Activated T-helper 1 cell treated with anti-CD3 and anti-CD28 coated beads, Interleukin-12 subunit alpha, Interleukin-12 subunit beta, Interleukin-2, Interleukin-4 antibody, amounts not matched to agents 30 ng/mL and 10 ng/mL and 1 ng/mL, durations not matched to agents 14 hours and 24 hours and 36 hours (primary cell): ENCODE measurements at places on chromosomes 12 and 14.

DNA sequence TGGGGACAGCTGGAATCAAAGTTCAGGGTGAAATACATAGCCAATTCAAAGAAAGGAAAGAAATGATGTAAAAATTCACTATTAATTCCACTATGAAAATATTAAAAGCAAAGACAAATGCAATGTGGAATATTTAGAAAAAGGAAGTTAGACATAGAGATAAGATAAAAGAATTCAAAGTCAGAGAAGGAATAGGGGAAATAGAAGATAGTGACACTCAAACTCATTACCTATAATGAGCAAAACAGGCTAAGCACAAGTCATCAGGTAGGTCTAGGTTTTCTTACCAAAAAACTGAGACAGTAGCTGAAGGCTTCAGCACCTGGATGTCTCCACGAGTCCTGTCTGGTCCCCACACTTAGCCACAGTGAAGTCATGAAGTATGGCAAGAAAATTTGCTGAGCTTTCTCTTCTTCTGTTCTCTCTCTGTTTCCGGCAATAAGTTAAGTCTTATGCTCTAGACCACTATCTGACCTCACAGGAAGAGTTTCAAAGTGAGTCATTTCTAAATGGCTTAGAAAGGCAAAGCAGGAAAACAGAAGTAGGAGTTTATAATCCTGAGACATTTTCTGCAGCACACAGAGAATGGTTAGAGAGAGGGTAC, at the start of gene C3AR1:
C3AR1 (minus strand) TSS at position 369 of the 604 bp plus-strand sequence. CDS start 6,174 bp downstream, outside the sequence.
- DNase-seq: peak; percentile 43

DNA sequence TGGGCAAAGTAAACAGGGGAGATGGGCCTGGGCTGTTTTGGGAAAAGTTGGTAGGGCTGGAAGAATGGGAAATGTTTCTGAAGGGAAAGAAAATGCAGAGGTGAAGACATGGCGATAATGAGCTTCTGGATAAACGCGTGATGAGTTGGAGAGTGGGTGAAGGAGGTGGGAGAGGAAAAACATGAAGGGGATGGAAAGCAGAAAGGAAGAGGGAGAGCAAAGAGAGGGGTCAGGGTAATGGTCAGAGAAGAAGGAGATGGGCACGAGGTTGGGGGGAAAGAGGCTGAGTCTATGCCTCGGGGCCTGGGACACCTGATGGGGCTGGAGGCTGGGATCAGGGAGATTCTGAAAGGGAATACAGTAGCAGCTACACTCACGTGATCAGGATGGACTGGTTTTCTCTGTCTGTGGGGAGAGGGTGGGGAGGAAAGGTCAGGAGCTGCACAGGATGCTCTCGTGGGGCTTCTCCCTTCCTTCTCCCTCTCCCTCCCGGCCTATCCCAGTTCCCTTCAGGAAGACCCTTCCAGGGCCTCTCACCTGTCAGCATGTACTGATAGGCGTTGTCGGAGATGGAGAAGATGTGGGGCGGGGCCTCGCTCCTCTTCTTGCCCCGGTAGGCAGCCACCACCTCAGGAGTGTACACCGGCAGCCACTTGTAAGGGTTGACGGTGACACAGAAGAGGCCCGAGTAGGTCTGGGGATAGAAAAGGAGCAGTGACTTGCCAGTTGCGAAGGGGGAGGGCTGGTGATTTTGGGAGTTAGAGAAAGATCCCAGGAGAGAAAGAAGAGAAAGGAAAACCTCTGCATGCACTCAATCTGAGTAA, 3.1 kb downstream of the MYH7 start:
- DNase-seq: no peak

DNA sequence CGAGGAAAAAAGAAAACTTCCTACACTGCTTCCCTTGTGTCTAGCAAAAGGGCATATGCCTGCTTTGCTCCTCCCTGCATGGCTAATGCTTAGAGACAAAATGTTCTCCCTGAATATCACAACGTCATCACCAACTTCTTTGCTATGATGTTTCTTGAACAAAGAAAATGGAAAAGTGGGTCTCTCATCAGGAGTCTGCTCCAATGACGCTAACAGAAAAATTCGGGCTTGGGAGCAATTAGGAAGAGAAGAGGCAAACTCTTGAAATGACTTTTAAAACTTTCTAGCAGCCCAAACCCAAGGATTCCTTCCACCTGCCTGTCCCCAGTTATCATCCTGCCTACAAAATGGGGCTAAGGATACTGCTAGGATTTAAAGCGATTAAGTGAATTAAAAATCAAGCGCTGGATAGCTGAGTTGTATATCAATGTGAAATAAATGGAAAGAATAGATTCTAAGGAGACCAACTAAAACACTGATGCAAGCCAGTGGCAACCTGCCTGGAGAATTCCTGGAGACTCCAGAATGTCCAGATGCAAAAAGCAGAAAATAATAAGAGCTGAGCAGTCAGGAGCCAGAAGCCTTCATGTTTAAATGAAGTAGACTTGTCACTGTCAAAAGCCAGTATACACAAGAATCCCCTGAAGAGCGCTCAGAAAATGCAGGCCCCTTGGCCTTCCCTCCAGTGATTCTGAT, 183.8 kb downstream of the DPF3 start:
- no peak for DNase-seq

- DNase-seq: no peak
Observed at GRCh38 chr14:74261288-74261687, 22.0 kb downstream of the VSX2 start.

DNA sequence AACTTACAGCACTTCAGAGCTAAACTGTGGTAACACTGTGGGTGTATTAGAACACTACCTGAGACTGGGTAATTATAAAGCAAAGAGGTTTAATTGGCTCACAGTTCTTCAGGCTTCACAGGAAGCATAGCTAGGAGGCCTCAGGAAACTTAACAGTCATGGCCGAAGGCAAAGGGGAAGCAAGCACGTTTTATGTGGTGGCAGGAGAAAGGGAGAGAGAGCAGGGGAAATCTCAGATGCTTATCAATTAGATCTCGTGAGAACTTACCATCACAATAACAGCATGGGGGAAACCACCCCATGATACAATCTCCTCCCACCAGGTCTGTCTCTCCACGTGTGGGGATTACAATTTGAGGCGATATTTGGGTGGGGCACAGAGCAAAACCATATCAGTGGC, 512.6 kb downstream of the RERGL start:
- no peak for DNase-seq

- no peak for DNase-seq
Observed at GRCh38 chr12:107669946-107670345, 15.7 kb upstream of the PWP1 start.

- DNase-seq: no peak
Observed at GRCh38 chr14:23051141-23052057, 5.9 kb downstream of the CDH24 start.

- DNase-seq: no peak
Observed at GRCh38 chr14:101411151-101411550, 150.1 kb upstream of the DIO3 start.

- no peak for DNase-seq
Observed at GRCh38 chr12:118925826-118926225, 55.5 kb upstream of the SRRM4 start.

- no peak for DNase-seq
Observed at GRCh38 chr12:29159661-29160060, 10.6 kb downstream of the FAR2 start.

DNA sequence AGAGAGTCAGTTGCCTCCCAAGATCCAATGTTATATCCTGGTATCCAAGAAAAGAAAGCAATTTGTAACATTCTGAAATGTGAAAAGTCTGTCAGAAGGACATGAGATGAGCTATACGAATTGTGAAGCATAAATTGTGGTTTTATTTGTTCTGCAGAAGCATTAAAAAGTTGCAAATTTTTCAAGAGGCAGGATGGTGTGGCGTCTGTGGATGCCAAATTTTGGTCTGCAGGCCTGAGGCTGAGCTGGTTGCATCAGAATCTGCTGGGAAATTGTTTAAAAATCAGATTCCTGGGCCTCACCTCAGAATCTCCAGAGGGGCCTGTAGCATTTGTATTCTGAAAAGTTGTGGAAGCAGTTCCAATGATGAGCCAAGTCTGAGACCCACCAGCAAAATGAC, 284.7 kb downstream of the NUAK1 start:
- no peak for DNase-seq

- DNase-seq: no peak
Observed at GRCh38 chr12:100995771-100996170, 201.2 kb downstream of the ANO4 start.

- no peak for DNase-seq
Observed at GRCh38 chr12:29346769-29347421, 34.1 kb downstream of the ERGIC2 start.

DNA sequence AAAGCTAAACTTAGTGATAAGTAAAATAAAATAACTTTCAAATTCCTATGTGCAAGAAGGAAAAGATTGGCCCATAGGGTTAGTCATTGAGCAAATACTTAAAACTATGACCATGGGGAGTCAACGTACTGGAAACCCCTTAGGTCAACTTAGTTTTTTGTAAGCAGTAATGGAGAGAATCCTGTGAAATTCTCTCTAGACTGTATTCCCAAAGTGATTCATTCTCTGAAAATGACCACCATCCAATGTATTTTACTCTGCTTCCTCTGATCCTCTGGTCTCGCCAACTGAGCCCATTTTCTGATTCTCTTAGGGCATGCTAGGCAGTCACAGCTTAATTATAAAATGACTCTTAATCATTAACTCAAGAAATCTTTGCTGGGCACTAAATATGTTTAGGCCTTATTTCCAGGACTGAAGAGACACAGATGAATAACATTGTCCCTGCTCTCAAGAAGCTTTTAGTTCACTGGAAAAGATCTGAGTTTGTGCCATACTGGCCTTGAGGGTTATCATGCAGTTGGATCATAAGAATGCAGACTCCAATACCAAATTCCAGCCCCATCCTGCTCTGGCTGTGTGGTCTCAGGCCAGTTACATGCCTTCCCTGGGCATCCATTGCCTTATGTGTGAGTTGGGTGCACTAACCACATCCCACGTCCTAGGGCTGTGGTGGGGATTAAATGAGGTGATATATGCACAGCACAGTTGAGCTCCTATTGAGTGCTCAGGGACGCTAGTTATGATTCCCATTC, 732.4 kb downstream of the AACS start:
- DNase-seq: no peak

DNA sequence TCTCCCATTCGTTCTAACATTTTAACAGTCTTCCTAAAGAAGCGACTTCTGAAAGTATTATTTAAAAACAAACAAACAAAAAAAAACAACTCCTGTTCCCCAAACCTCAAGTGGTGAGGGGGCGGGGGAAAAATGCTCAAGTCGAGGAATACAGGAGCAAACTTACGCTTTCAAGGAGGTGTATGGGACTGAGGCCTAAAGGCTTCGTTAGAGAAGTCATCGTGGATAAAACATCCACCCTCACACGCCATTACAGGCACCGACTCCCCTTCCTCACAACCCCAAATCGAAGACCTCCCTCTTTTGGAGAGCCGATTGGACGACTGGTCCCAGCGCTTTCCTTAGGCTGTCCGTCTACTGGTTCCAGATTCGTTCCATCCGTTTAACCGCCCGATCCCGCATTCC, 693 bp downstream of the CBX5 start:
- no peak for DNase-seq

GRCh38 chr12:109244073-109244472, 65.0 kb downstream of the FOXN4 start:
- DNase-seq: no peak

GRCh38 chr12:44227616-44228015, 391.7 kb downstream of the TMEM117 start:
- no peak for DNase-seq

- DNase-seq: no peak
Observed at GRCh38 chr12:105823810-105824209, 314.9 kb downstream of the NUAK1 start.

DNA sequence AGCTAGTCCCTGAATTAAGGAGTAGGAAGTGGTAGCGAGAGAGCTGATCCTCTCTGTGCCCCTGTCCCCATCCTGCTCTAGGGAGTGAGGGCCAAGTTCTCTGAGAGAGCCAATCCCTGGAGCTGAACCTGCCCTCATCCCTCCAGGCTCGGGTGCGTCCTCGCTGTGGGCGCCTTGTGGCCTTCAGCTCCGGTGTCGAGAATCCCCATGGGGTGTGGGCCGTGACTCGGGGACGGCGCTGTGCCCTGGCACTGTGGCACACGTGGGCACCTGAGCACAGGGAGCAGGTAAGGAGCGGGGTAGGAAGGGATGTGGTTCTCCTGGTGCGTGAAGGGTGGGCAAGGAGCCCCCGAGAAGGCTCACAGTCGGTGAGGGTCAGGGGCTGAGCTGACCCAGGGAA, 1.9 kb upstream of the GNB3 start:
- no peak for DNase-seq

GRCh38 chr14:19800282-19801117, 3.1 kb upstream of the OR4N2 start:
- no peak for DNase-seq

- no peak for DNase-seq
Observed at GRCh38 chr12:117188961-117189724, 1.1 kb downstream of the FBXO21 start.

DNA sequence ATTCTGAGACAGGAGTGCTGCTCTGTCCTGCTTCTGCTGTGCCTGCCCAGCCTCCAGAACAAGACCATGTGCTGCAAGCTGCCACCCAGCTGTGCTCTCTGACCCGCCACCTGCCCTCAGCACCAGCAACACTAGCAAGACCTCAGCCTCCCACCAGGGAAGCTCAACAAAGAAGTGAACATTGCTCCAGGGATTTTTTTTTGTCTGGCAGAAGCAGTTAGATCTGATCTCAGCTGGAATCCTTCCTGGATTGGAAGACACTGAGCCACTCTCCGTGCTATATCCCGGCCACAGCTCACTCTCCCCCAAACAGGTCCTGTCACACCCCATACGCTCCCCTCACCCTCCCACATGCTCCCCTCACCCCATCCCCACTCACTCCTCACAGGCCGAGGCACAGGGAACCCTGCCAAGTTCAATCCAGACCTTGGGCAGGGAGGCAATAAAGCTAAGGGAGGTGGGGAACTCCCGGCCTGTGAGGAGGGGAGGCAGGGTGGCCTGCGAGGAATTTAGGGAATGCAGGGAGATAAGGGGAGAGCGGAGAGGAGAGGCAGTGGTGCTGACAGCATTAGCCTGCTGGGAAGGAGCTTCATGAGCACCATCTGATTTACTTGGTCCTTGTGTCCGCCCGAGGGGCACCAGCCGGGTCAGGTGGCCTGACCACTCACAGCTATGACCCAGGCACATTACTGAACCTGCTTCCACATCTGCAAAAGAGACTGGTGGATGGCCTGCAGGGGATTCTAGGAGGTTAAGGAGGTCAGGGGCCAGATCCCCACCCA, 29.7 kb downstream of the CCDC85C start:
- no peak for DNase-seq

DNA sequence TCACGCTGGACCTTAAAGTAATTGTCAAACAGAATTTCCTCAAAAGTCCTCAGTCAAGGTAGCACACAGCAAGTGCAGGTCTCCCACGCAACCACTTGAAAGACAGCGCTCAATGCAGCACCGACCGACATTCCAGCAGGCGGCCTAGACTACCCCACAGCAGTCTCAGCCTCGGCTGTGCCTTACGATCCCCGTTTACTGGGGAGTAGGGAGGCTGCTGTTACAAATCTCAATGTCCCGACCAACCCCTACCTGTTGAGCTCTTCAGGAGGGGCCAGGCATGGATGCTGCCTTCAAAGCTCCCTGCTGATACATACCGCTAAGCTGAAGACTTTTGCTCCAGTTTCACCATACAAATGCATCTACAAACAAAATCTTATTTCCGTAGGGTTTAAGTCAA, 21.8 kb downstream of the VPS37B start:
- no peak for DNase-seq

- no peak for DNase-seq
Observed at GRCh38 chr12:9134981-9135628, 19.4 kb upstream of the A2M start.
